ENCODE measurements at places on chromosomes 7 and 10. TPM values are rescaled to one million over a fixed set of nuclear protein-coding genes. Genes with fewer than 3 reads are reported as not detected.

MGAM2 gene
- not detected for total RNA-seq

GRCh38 chr7:80530136-80530535 lies 18.3 kb upstream of the GNAT3 start:
- no peak for DNase-seq

DNA sequence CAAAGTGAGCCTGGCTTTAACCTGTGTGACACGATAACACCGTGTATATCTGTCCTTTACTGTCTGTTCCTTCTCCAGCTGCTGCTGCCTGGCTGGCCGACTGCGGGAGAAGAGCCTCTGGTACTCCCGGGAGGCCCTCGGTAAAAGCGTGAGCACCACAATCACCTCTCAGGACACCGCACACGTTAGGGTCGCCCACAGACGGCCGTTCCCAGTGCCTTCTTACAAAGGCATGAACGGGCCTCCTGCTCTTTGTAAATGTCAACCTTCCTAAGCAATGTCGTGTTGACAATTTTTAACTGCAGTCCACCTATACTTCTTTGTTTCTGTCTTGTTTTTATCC lies 177.6 kb downstream of the DIP2C start:
- DNase-seq: no peak

DNA sequence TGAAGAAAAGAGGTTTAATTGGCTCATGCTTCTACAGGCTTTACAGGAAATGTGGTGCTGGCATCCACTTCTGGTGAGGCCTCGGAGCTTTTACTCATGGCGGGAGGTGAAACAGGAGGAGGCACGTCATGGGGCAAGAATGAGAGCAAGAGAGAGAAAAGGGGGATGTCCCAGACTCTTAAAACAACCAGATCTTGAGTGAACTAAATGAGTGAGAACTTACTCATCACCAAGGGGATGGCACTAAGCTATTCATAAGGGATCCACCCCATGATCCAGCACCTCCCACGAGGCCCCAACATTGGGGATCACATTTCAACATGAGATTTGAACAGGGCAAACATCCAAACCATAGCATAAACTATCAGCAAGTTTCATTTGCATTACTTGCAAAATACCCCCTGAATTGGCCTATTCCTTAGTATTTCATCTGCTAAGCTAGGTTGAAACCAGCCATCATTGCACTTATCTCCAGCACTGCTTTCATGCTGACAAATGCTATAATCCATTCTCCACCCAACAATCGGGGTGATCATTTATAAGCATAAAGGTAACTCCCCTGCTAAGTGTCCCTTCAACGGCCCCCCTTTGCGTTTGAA lies 179.0 kb downstream of the NOC3L start:
- no peak for DNase-seq
